ENCODE measurements at places on chromosomes 16 and 17.

DNA sequence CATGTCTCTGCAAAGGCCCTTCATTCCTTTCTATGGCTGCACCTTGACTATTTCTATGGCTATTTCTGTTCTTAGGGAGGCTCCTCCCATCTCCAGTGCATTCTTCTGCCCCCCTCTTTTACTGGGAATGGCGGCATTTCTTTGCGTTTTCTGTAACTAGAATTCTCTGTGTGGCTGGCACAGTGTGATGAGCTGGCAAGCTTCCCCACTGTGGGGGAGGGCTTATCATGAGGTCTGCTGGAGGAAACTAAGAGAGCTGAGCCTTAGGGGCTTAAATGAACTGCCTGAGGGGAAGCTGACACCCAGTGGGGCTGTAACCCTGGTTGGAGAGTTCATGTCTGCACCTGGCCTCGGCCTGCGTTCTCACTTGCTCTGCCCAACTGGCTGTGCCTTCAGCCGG lies 1.5 kb upstream of the CARD14 start:
- no peak for DNase-seq

- DNase-seq, result no peak
These were observed 1.3 kb downstream of the SAMD14 start for GRCh38 chr17:50128441-50129352.

DNA sequence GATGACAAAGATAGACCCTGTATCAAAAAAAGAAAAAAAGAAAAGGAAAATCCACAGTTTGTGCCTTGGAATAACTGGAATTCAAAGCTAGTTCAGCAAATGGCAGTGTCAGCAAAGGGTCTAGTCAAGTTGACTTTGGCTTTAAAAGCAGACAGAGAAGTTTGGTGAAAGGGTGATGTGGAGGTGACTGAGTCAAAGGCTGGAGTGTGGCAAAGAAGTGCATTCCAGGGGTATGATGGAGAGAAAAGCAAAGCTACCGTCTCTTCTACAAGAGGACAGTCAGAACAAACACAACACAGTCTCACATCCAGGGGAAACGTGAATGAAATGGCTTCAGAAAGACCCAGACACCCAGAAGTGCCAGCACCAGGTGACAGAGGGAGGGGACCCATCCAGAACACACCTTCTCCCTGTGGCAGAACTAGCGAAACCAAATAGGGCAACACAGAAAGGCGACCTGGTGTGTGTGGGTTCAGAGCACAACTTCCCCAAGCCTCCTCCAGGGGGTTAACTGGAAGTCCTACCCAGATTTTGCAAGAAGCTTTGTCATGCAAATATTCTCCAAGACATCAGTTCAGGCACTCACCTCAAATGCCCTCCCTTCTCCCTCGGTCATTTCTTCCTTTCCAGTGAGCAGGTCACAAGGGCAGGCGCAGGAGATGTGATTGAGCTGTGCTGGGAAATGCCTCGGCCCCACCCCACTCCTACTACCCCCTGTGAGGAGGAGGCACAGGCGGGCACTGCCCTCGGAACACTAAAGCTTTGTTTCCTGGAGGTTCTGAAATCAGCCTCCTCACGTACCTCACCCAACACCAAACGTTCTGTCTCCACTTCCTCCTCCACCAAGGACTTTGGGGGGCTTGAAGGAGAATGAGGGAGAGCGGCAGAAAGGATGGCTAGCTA lies 481.9 kb downstream of the SOX9 start:
- peak; percentile 25 for DNase-seq

DNA sequence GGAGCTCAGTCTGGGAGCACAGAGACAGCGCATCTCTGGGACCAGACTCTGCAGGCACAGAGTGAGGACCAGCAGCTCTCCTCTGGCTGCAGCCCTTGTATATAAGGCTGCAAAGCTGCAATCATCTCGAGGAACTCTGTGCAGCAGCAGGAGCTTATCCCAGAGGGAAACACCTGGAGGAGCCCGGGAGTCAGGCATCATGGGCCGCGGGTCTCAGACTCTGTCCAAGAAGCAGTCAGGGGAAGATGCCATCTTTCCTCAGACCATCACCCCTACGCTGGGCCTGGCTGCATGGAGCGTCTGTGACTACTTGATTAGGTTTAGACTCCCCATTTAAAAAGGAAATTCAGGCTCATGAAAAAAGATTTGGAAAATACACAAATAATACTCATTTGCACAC lies 122.0 kb downstream of the IRF8 start:
- DNase-seq, result no peak

DNA sequence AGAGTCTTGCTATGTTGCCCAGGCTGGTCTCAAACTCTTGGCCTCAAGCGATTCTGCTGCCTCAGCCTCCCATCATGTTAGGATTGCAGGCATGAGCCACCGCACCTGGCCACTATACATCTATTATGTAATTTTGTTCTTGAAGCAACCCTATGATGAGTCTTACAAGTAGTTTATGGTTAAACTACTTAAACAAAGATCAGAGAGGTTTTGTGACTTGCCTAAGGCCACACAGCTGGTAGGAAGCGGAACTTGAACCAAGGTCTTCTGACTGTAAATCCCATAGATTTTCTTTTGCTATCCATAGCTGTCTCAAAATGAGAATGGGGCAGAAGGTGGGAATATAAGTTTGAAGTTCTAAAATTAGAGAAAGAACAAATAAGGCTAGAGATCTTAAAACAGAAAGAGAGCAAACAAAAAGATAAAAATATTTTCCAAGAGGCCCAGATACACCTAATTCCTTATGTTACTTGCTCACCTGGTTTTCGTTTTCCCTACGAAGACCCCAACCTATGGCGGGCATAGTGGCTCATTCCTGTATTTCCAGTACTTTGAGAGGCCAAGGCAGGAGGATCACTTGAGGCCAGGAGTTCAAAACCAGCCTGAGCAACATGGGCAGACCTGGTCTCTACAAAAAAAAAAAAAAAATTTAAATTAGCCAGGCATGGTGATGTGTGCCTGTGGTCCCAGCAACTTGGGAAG lies 32.4 kb downstream of the VWA3A start:
- DNase-seq, result no peak

DNA sequence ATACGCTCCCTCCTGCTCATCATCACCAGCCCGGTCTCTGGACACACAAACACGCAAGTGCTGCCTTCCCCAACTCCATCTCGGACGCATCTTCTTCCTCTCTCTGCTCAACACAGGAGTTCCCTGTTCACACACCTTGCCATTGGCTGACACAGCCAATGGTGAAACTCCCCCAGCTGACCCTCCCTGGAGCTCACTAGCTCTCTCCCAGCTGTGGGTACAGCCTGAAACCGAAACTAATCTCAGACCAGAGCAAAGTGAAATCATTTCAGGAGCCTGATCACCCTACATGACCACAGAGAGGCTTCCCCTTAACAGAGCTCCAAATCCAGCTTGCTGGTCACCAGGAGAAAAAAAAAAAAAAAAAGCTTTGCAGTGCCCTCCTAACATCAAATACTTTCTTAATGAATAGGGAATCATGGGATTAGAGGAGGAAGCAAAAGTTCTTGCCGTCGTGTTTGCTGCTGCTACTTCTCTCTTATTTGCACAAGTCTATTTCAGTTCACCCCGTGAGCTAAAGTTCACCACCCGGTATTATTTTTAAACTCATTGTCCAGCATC lies 8.3 kb downstream of the CUEDC1 start:
- peak; percentile 63 for DNase-seq

- no peak for DNase-seq
These were observed 567 bp downstream of the TMEM97 start for GRCh38 chr17:28319598-28319935.

- DNase-seq, result no peak
These were observed 25.7 kb downstream of the DEXI start for GRCh38 chr16:10916534-10916933.

- no peak for DNase-seq
These were observed at the start of gene IRF8 for GRCh38 chr16:85898521-85899442. Gene IRF8, plus strand, starts transcription at chr16:85899162. Its CDS starts 3,854 bp downstream, at chr16:85903016.

GRCh38 chr16:26595199-26595598 lies 471.5 kb upstream of the C16orf82 start:
- no peak for DNase-seq

Measured in DMS153 (cell line).